ENCODE measurements at places on chromosomes 6 and 20. TPM values are rescaled to one million over a fixed set of nuclear protein-coding genes. Genes with fewer than 3 reads are reported as not detected.

The MOXD1 gene
- not detected for total RNA-seq

The AAR2 gene
- 22.0 TPM for total RNA-seq

The PACRG gene
- total RNA-seq: 0.15 TPM

The LPA gene
- total RNA-seq: not detected

DNA sequence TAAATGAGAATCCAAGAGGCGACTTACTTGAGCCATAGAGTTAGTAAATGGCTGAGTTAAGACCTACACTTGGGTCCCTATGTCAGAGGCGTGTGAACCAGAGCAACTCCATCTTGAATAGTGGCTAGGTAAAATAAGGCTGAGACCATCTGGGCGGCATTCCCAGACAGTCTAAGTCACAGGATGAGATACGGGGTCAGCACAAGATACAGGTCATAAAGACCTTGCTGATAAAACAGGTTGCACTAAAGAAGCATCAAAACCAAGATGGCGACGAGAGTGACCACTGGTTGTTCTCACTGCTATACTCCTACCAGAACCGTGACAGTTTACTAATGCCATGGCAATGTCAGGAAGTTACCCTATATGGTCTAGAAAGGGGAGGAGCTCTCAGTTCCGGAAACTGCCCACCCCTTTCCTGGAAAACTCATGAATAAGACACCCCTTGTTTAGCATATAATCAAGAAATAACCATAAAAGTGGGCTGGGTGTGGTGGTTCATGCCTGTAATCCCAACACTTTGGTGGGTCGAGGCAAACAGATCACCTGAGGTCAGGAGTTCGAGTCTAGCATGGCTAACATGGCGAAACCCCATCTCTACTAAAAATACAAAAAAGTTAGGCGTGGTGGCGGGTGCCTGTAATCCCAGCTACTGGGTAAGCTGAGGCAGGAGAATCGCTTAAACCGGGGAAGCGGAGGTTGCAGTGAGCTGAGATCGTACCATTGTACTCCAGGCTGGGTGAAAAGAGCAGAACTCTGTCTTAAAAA is 43.9 kb upstream of the EEF1A1 start:
- no peak for DNase-seq

- DNase-seq: no peak
Measured at GRCh38 chr6:72946774-72947173, 278.5 kb downstream of the KHDC1L start.

DNA sequence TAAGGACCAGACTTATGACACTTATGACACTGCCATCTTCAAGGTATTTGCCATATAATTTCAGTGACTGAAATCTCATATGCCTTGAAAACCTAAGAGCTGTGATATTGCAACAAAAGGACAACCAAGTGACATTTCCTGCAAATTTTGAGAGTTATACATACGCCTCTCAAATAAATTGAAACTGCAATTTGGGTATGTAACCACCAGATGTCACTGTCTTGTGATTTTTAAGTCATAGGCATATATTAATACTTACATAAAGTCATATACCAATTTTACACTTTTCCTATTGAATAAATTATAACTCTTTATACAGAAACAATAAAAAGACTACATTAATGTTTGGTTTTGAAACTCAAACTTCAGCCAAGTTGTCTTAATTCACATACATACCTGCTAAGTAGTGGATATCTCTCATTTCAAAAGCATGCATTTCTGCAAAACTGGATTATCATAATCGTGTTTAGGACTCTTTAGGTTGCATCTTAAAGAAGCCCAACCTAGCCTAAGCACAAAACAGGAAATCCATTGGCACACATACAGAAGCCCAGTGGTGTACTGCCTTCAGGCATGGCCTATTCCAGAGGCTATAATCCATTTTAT is 180.2 kb downstream of the PACRG start:
- DNase-seq: peak; percentile 5

DNA sequence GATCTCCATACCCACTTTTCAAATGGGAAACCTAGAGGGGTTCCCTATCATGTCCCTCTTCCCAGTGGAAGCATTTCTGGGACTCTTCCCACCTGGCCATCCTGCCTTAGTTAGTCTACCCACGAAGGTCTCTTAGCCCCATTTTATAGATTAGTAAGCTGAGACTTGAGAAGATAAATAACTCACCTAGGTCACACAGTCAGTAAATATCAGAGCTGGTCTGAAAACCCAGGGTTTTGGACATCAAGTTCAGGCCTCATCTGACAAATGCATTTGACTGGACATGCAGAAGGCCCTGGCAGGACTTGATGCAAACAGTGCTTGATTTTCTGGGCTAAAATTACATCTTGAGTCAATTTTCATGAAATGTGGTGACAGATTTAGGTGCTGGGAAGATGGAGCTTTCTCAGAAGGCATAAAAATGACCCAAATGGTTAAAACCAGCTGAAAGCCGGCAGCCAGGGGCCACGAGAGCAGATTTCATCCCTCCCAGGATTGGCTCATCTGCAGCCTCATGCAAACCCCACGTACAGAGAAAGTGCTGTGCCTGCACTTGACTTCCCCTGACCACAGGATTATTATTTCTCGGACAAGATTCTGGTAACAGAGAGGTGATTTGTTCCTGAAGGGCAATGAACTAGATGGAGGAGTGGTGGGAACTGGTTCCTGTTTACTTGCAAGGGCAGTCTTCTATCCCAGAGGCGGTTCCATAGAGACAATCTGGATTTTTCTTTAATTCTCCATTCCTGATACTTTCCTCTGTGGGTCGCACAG is 23.1 kb downstream of the CPNE5 start:
- no peak for DNase-seq

DNA sequence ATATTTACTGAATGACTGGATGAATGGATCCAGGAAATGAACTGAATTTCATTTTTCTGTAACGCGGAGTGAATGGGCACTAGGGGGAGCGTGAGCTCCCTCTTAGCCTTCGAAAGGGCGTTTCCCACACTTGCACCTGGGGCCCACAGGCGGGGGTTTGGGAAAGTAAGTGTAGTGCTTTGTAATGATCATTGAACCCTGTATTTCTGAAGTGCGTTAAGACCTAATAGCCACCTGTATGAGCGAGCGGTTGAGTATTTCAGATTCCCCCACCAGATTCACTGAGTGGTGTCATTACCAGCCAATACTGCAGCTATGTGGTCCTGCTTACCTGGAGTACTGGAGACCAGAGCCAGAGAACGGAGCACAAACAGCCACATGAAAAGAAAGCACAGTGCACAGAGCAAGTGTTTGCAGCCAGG is 10.5 kb downstream of the SYTL3 start:
- DNase-seq: no peak

- DNase-seq: peak; percentile 54
Measured at GRCh38 chr6:41371461-41371991, 36.1 kb downstream of the NCR2 start.

GRCh38 chr6:8245726-8246125 is 143.4 kb upstream of the EEF1E1 start:
- DNase-seq: no peak

GRCh38 chr6:20028143-20028542 is 184.1 kb downstream of the MBOAT1 start:
- DNase-seq: no peak

GRCh38 chr6:11033825-11034224 is 10.3 kb downstream of the ELOVL2 start:
- DNase-seq: no peak

DNA sequence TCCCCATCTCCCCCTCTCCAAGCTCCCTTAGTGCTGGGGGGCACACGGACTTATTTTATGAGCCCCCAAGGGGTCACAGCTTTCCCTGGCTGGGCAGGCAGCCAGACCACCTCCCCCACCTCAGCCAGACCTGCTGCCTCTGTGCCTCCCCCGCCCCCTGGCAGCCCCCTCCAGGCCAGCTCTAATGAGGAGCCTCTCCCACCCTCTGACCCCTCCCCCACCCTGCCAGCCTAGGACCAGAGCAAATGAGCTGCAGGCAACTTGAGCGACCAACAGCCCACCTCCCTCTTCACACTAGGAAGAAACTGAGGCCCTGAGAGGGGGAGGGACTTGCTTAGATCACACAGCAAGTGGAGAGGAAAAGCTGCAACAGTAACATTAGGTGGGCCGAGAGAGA is 1.9 kb downstream of the GDF5 start:
- DNase-seq: no peak

DNA sequence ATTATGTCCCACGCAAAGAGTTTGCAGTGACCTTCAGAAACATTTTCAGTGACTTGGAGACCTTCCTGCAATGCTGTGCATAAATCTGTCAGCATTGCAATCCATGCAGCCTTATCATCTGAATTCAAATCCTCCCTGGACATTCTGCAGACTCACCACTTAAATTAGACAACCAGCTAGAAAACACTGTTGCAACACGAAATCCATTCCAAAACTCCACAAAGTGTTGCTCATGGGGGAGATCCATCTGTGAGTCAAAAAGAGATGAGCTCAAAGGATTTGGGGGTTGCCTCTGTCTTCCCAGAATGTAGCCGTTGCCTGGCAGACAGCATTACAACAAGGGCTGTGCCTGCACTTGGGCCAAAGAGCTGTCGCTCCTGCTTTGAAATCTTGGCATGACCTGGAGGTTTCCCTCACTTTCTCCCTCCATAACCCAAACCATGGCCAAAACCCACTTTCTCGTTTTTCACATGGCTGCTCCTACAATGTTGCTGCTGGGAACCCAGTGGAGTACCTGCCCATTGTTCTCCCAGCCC is 163.5 kb upstream of the CDYL start:
- DNase-seq: no peak

- no peak for DNase-seq
Measured at GRCh38 chr6:33719326-33719987, 8.0 kb upstream of the UQCC2 start.

GRCh38 chr6:35488517-35488862 is 8.4 kb downstream of the TEAD3 start:
- DNase-seq: no peak

GRCh38 chr20:1636621-1637020 is 16.8 kb upstream of the SIRPB1 start:
- no peak for DNase-seq

DNA sequence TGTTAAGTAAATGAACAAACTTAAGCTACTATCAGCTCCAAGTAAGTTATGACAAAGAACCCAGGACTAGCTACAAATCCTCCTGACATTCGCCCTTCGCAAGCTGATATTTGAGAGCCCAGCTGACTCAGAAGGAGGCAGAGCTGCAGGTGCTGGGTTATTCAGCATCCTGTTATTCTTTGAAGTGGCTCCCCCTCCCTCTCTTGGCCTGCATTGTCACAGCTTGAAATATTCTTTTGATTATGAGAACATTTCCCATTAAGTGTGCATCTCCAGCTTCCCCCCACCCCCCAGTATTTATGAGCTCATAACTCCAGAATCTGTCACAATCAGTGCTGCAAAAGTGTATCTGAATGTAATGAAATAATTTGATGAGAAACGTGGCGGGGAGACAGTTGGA is 78.8 kb upstream of the RALY start:
- no peak for DNase-seq

DNA sequence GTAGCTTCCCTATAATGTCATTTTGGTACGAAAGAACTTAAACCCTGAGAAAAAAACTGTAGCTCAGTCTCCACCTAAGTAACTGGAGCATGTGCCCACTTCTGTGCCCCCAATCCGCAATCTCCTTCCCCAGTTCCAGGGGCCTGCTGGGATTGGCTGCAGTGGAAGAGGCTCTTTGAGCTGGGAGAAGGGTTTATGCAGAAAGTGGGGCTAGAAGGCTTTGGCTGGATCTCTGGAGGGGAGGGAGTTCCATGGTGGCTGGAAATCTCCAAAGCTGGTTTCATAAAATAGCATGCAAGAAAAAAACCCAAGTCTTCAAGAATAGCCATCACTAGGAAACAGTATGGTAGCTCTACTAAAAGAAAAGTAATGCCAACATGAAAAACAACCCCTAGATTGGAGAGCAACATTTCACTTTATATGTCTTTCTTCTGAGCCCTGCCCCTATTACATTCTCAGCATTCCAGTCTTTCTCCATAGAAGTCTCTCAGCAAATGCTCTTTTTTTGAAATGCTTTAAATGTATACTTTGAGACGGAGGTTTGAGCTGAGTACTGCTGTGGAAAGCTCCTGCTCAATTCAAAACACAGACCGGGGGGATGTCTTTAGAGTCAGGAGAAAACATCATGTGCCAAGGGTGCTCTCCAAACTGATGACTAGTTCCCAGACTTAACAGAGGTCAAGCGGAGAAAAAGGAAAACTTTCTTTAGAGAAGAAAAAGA is 36.0 kb upstream of the FOXO3 start:
- no peak for DNase-seq

GRCh38 chr6:43695215-43695966 is 7.8 kb upstream of the MRPS18A start:
- no peak for DNase-seq

DNA sequence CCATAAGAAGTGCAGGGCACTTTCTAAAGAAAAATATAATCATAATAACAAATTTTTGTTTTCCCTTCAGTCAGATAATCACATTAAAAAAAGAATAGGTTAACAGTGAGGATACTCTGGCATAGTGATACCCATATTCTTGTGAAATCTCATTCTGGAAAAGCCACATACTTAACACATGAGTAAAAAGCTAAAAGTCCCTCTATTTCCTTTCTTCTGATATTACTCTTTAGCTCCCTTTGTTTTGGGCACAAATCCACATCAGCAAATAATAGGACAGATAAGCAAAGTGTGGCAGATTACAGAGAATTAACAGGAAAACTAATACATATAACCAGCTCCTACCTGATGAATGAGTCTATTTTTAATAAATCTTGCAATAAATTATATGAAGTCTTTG is 15.8 kb downstream of the SHPRH start:
- no peak for DNase-seq

- DNase-seq: no peak
Measured at GRCh38 chr6:169904051-169904922, 152.9 kb downstream of the ERMARD start.
